Stimulated activated CD4-positive, alpha-beta T cell treated with anti-CD3 and anti-CD28 coated beads, Interleukin-4, amount 100 ng/mL, for 24 hours (primary cell): ENCODE measurements at places on chromosomes 3 and 15.

DNA sequence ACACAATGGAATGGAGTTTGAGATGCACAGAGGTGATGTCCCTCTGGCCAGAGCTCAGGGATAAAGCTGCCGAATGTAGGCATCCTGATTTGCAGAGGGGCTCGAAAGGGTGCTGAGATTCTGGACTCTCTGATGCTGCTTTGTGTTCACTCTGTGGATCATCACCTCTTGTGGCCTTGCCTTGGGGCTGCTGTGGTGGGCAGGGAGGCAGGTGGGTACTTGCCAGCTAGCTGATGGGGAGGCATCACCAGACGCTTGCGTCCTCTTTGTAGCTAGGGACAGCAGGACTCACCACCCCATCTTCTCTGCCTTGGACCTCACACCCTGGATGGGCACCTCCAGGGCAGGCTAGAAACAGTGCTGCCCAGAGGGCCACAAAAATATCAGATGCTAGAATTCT lies 14.6 kb upstream of the RASGRF1 start:
- DNase-seq, result no peak

GRCh38 chr3:102059145-102059943 lies 210.0 kb downstream of the NFKBIZ start:
- no peak for DNase-seq

GRCh38 chr3:102748646-102749045 lies 313.8 kb downstream of the ZPLD1 start:
- no peak for DNase-seq

DNA sequence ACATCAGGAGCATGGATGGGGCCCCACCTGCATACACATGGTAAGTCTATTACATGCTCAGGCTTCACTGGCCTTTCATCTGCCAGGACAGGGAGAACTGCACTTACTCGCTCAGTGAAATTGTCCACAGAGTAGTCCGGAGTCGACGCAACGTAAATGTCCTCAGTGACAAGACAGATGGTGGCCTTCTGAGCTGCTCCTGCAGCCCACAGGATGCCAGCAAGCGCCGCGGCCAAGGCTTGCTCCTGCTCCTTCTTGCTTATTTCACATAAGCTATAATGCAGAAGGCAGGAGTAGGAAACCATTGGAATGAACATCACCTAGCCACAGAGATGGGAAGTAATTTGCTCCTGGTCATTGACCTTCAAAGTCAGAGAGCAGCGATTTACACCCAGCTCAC lies 14.4 kb downstream of the MINDY4B start:
- no peak for DNase-seq

DNA sequence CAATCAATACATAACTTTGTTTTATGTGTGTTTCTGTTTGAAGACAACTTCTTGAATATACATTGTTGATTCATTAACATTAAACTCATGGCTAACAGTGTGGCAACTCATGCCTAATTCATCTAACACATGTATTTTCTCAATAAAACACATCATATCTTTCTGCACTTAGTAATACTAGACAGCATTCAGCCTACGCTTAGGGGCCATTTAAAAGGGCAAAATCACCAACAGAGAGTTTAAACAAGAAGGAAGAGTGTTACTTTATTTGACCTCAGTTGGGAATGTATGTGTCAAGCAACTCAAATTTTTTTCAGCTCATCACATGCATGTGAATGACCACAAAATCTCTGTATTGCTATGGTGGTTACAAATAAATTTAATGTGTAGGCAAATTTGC lies 128.8 kb upstream of the AADACL2 start:
- no peak for DNase-seq

DNA sequence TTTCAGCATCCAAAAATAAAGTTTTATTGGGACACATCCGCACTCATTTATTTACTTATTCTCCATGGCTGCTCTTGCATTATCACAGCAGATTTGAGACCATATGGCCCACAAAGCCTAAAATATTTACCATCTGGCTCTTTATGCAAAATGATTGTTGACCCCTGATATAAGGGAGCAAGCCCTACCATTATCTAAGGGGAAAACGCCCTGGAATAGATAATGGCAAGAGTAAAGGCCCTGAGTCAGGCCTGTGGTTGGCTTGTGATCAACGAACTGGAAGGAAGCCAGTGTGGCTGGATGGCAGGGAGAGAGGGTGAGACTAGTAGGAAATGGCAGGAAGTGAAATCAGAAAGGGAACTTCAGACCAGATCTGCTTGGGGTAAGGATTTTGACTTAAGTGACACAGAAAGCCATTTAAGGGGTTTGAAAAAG lies 24.6 kb upstream of the DMXL2 start:
- DNase-seq, result no peak

DNA sequence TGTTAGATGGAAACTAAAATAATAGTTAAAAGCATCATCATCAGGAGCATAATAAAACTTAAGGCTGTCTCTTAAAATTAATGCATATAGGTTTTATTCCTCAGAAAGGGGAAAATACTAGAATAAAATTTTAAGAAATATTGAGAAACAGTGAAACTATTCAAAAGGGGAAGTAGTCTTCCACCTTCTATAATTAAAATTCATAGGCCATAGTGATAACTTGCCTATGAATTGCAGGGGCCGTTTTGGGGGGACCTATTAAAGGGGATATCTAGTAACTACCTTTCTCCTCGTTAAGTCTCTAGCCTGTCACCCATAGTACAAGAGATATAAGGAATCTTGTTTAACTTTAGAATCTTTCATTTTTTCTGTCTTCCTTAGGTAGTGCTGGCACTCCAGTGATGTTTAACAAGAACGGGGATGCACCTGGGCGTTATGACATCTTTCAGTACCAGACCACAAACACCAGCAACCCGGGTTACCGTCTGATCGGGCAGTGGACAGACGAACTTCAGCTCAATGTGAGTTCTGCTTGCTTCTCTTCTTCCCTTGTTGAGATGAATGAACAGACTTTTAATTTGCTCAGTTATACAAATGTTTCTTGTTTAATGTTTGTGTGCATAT lies 600.4 kb downstream of the GRM7 start:
- no peak for DNase-seq

DNA sequence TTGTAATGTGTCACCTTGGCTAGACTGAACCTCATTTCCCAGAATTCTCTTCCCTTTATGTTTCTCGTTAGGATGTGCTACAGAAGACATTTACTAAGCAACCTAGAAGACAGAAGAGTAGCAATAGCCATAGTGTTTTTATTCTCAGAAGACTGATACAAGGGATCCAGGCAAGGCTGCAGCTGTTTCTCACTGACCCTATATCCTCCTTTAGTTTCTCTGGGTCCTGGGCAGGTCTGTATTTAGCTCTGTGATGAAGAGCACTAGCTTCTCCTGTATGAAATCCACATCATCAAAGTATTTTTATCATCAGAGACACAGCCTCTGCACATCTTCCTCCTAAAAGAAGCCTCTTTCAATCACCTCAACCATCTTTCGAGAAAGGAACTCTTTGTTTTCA lies 72.5 kb downstream of the SUMF1 start:
- DNase-seq, result no peak

DNA sequence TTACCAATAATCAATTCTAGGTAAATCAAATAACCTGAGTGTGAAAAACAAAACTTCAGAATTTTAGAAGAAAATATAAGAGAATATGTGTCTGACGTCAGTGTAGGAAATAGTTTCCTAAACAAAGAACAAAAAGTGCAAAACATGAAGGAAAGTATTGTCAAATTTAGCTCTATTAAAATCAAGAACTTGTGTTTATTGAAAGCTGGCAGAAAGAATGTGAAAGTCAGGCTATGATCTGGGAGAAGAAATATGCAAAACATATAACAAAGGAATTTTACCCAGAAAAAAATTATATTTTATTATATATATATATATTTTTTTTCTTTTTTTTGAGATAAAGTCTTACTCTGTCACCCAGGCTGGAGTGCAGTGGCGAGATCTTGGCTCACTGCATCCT lies 129.1 kb upstream of the ANKRD28 start:
- no peak for DNase-seq

DNA sequence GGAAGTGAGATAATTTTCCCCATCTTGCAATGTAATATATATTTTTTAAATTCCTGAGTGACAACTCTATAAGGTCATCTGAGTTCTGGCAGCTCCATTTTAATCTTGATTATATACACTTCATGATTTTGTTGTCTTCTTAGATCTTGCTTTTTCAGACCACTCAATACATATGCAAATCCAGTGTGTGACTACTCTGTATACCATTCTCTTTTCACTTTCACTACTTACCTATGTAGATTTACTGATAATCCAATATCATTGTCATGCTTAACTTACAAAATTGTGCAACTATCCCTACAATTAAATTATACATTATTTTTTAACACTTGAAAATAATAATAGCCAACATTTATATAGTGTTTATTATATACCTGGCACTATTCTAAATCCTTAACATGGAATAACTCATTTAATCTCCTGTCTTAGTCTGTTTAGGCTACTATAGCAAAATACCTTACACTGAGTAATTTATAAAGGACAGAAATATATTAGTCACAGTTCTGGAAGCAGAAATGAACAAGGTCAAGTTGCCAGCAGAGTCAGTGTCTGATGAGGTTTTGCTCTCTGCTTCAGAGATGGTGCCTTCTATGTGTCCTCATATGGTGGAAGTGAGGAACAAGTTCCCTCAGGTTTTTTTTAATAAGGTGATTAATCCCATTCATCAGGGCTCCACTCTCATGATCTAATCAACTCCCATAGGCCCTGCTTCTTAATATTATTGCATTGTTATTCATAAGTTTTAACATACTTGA lies 338.5 kb downstream of the TUSC7 start:
- DNase-seq, result no peak

DNA sequence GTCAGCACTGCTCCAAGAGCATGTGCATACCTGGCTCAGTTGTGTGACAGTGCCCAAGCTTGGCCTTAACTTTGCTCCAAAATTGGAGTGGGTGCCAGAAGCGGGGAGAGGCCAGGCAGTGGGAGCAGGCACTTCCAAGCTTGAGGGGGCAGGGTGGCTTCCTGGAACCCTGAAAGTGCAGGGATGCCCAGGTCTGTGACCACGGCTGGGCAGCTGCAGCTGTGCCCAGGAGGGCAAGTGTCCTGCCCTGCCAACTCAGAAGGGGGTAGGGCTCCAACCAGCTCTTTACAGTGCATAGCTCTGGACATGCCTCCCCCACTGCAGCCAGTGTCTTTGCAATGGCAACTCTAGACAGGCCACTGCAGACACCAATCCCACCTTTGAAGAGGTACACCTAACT lies 478.6 kb downstream of the OTOL1 start:
- DNase-seq, result no peak

GRCh38 chr3:46838301-46838700 lies 24.9 kb downstream of the MYL3 start:
- no peak for DNase-seq

DNA sequence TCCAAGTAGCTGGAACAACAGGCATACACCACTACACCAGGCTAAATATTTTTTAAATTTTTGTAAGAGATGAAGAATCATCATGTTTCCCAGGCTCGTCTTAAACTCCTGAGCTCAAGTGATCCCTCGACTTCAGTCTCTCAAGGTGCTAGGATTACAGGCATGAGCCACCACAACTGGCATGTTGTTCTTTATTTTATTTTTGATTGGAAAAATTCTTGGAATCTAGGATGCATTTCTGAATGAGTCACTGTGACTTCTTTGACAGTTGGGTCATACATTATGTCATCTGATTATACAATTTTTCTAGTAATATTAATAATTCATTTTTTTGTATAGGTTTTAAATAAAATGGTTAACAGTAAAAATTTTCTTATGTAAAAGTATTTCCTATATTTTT lies 870.2 kb downstream of the SI start:
- no peak for DNase-seq
